ENCODE measurements at places on chromosomes 1 and 21.

- peak; percentile 47 for DNase-seq
Measured at GRCh38 chr1:22930240-22930912, 42.3 kb downstream of the LACTBL1 start.

DNA sequence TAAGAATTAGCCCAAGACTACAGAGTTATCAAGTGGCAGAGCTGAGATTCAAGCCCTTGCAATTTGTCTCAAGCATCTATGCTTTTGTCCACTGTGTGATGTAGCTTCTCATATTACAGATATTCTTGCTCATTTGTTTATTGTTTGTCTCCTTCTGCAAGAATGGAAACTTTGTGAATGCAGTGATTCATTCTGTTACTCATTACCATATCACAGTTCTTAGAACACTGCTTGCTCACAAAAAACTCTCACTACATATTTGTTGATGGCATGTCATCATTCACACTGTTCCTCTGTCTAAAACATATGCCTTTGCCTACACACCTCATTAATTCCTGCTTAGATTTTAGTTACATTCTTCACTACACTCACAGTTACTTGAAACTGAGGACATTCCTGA, 1198.9 kb downstream of the PLA2G4A start:
- DNase-seq = peak; percentile 75

- DNase-seq = no peak
Measured at GRCh38 chr1:167054531-167054930, 35.6 kb downstream of the GPA33 start.

DNA sequence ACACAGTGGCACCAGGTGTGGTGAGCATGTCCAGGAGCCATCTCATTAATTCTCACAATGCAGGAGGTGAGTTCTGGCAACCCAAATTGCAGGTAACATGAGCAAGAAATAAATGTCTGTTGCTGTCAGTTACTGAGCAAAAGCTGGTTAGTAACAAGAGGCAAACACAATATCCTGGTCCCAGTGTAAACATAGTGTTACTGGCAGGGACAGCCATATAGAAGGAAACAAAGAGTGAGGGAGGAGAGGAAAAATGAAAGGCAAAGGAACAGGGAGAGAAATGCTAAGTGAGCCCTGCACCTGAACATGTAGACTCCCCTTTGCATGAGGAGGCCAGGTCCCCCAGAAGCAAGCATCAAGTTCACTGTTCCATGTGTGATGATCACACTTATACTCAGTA, 203.6 kb downstream of the TRABD2B start:
- DNase-seq = no peak

GRCh38 chr21:45123440-45123839, 49.1 kb downstream of the ADARB1 start:
- no peak for DNase-seq

DNA sequence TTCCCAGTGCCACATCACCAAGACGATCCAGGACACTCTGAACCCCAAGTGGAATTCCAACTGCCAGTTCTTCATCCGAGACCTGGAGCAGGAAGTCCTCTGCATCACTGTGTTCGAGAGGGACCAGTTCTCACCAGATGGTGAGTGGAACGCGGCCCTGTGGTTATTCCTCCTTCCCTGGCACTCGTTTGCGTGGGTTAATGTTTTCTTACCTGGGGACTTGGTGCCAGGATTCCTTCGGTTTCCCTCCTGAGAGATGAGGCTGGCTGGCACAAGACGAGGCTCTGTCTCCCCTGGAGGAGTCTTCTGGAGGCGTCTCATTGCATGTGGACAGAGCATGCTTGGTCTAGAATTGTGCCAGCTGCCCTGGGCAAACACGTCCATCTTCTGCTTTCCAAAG, 29.3 kb downstream of the ATP5PO start:
- no peak for DNase-seq

DNA sequence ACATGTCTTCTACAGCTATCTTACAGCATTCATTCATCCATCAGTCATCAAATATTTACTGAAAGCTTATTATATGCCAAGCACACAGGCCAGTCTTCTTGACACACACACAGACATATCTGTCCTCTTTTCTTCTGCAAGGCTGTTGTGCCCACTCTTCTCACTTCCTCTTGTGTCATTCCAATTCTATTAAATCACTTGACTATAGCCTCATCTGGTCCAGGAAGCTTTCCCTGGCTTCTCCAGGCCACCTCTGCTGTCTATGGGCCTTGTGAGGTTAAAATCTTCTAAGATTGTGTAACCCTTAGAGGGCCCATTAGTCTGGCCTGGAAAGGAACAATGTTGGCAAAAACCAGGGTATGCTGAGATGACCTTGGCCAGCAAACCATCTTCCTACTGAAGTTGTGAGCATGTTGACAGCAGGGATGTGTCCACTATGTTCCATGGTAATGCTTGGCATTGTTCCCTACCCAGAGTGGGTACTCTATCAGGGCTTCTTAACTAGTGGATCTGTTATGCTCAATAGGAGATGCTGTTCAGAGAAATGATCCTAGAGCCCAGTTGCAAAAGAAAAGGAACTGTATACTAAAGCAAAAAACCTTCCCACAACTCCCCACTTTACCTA, 5.3 kb downstream of the TRAF3IP3 start:
- peak; percentile 18 for DNase-seq

DNA sequence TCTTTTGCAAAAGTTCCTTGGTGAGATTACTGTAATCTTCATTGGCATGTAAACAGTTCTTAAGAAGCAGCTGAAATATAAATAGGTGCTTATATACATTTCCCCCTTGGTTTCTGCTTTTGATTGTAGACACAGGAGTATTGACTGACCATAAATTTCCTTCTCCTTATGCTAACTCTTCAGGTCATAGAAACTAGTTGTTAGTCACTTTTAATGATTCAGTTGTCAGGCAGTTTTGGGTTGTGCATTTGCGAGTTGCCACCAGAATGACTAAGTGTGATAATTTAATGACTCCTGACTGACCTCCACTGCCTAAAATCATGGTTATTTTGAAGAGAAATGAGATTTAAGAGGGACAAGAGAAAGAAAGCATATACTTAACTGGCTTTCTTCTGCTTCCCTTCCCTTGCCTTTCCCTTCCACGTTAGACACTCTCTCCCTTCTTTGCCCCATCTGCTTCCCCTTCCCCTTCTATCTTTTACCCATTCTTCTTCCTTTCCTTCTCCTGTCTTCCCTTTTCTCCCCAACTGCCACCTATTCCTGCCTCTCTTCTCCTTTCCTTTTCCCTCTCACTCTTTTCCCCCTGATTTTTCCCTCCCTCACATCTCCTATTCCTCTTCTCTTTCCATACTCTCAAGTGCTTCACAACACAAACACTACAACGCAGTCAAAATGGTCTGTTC, 12.3 kb downstream of the ZMPSTE24 start:
- DNase-seq = peak; percentile 20

DNA sequence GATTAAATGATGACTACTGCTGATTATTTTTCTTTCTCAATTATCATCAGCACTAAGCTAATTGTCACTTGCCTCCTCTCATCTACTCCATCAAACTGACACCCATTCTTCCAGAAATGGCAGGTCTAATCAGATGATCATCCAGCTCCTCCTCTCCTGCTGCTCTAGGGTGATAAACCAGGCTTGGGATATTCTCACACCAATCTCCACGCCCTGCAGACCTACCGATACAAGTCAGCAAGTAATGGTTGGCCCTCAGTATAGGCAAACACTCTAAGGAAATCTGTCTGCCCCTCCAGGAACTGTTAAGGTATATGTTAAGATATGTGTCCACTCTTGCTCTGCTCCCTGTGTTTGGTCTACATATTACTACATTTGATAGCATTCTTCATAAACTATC, 36.3 kb upstream of the C1orf21 start:
- no peak for DNase-seq

DNA sequence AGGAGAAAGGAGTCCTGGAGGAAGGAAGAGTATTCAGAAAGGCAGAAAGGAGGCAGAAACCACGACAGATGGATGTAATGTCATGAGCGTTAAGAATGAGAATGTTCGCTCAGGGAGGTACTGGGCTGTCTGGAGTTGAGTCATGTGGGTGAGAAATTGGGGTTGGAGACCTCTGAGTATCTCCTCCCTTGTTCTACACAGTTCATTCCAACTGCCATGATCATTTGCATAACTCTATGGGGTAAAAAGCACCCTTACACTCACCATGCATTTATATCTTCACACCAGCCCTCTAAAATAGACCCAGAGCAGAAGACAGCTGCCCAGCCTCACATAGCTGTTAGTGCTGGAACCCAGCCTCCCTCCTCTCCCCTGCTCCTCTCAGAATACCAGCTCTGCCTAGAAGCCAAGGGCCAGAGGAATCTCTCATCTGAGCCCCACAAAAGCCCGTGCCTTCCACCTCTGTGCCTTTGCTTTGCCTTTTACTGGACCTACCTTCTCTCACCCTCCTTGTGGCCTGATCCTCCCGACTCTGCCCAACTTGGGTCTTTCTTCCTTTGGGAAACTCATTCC, 85.2 kb downstream of the BEND5 start:
- DNase-seq = no peak

DNA sequence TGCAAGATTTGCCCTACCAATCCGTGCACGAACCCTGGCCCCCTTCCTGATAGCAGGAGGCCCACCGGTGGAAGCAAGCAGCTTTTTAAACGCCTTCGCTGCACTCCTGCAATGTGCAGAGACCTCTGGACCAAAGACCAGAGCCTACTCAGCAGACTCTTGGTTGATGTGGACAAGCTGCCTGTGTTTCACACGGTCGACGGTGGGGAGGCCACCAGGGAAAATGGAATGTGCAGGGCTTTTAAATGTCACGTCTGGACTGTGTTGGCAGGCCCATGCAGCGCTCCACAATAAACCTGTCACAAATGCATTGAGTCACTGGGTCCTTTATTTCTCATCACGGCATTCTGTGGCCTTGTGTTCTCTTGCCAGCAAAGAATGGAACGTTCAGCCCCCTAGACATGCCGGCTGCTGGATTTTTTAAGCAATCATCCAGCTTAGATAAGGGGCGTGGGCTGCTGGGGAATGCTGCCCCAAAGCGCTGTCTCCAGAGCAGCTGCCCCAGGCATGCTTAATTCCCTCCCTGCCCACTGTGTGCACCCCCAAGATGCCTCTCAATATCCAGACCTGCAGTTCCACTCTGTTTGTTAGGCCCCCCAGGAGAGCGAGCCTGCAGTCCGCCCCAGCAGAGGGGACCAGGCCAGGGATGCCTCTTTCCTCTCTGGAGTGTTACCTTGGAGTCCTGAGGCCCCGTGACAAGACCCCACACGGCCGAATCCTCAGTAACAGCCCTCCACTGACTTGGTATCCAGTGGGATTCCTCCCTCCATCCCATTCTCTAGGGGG, 71.3 kb downstream of the ATP5PO start:
- DNase-seq = peak; percentile 38

DNA sequence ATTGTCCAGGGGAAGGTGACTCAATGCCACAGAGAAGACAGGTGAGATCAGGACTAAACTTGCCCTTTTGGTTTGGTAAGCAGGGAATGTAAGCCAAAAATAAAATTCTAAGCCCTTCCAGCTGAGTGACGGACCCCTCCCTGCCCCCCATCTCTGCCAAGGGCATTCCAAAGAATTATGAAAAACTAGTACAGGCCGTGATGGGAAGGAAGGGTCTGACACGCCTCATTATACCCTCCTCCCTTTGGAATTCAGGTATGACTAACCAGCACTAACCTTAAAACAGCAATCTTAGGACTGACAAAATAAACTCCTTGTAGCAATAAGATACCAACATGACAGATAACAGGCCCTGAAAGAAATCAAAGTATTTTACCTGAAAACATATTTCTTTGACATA, 99.6 kb downstream of the GABPA start:
- no peak for DNase-seq

DNA sequence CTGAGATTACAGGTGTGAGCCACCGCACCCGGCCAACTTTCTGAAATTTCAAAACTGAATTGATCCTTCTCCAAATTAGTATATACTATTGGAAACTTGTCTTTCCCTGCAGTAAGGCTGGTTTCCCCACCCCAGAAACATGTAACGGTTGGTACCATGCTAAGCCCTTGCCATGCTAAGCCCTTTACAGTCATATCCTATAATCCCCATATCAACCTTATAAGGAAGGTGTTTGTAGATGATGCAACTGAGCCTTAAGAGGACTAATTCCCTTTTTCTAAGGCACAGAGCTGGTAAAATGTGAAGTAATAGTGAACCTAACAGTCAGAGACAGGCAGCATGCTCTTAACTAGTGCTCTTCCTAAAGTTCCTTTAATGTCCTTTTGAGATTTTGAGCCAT, 413.7 kb downstream of the DISC1 start:
- no peak for DNase-seq

- no peak for DNase-seq
Measured at GRCh38 chr1:168065506-168065905, 71.2 kb downstream of the GPR161 start.

- no peak for DNase-seq
Measured at GRCh38 chr1:198280080-198280479, 123.3 kb downstream of the NEK7 start.

GRCh38 chr1:1574721-1575537, at the start of gene SSU72:
Gene SSU72, minus strand, starts transcription at chr1:1574863. Its CDS starts 306 bp downstream, at chr1:1574557.
- peak; percentile 92 for DNase-seq

DNA sequence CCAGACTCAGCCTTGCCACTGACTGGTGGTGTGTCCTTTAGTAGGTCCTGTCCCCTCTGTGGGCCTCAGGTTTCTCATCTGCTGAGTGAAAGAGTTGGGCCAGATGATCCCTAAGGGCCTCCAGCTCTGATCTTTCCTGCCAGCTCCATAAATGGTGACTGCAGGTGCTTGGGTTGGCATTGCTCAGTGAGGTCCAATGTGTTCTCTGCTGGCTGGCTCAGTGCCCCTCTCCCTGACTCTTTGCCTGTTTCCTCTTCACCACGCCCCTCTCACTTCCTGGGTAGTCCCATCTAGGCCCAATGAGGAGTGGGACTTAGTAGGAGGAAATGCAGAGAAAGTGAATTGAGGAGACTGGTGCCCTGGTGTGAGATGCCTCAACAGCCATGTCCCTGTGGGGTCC, 36.6 kb downstream of the UBE2T start:
- DNase-seq = no peak

DNA sequence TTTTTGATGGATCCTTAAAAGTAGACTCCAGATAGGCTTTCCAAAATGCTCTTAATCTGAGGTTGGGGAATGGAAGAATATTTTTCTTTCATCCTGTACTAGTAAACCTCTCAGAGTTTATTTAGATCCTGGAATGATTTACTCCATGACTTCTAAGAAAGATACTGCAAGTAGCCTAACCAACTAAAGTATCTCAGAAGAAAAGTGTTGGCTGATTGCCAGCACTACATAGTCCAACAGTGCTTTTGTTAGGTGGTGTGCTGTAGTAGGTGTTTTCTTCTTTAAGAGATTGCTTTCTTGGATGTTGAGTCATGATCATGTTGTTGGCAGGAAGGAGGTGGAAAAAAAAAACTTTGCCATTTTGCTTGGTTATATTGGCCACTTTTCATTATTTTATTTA, 119.8 kb downstream of the OSBPL9 start:
- peak; percentile 44 for DNase-seq
